ENCODE measurements at places on chromosomes 5 and 9.

GRCh38 chr5:39231705-39232525 lies 12.6 kb upstream of the FYB1 start:
- DNase-seq, result no peak

- no peak for DNase-seq
Observed at GRCh38 chr5:97628031-97628430, 445.0 kb upstream of the RIOK2 start.

- no peak for DNase-seq
Observed at GRCh38 chr5:28862860-28863196, 1824.4 kb upstream of the CDH9 start.

DNA sequence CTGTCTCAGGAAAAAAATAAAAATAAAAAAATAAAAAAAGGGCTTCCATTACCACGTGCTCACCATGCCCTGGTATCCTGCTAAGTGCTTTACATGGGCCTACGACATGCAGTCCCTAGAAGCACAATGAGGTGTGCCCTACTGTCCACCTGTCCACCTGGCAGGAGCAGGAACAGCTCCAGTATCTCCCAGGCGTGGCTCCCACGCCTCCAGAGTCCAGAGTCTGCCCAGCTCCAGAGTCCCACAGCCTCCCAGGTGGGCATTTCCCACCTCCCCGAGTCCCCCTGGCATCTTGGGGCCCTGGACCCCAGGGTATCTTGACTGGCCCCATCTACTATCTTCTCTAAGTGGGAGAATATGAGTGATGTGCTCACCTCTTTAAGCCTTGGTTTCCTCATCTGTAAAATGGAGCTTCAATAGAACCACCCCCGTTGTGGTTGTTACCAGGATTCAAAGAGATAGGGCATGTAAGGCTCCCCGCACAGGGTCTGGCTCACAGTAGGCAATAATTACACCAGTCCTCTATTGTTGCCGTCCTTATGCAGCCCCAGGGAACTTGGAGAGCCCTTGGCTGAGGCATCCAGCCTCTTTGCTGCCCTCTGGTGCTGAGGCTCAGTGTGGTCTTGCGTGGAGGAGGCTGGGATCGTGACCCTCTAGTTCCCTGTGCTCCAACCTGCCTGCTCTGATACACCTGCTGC lies 8.9 kb downstream of the CXCL14 start:
- DNase-seq, result peak; percentile 59
